Thymus (tissue), 14 donors: ENCODE measurements at places on chromosomes 7 and 10. TPM values are rescaled to one million over a fixed set of nuclear protein-coding genes. Genes with fewer than 3 reads are reported as not detected.

Gene MTURN
- total RNA-seq: 6.4 TPM

Gene SNX10
- 15.9 TPM for total RNA-seq

Gene AMZ1
- 0.05 TPM for total RNA-seq

Gene RBP3
- 0.05 TPM for total RNA-seq

Gene TET1
- total RNA-seq: 6.4 TPM

Gene LIPF
- 0.14 TPM for total RNA-seq

Gene RELN
- 0.28 TPM for total RNA-seq

Gene HOXA7
- 0.57 TPM for total RNA-seq

Gene SPAG6
- total RNA-seq: 0.24 TPM

Gene SPDYE1
- not detected for total RNA-seq

Gene ZMYND11
- 30.9 TPM for total RNA-seq

Gene PTN
- 20.6 TPM for total RNA-seq

Gene CRPPA
- total RNA-seq: 1.4 TPM

Gene CNTNAP2
- total RNA-seq: 10.3 TPM

Gene RBP4
- total RNA-seq: 0.19 TPM

Gene AHR
- total RNA-seq: 41.7 TPM

Gene CPA4
- total RNA-seq: 0.99 TPM

Gene PBLD
- 1.7 TPM for total RNA-seq

Gene HMX2
- 0.05 TPM for total RNA-seq

Gene VWC2
- total RNA-seq: 0.05 TPM

Gene ETV1
- 12.5 TPM for total RNA-seq

Gene ABCB4
- 0.71 TPM for total RNA-seq

Gene GNGT1
- 0.76 TPM for total RNA-seq

Gene ZNF511
- 20.6 TPM for total RNA-seq

Gene CYP2C19
- not detected for total RNA-seq

Gene METTL27
- total RNA-seq: 2.2 TPM

Gene OPALIN
- under 0.01 TPM for total RNA-seq

Gene TMEM176A
- total RNA-seq: 11.0 TPM

Gene SEMA4G
- 0.24 TPM for total RNA-seq

Gene PUS7
- 9.4 TPM for total RNA-seq

Gene TUBAL3
- 1.3 TPM for total RNA-seq

Gene INMT
- total RNA-seq: 0.94 TPM

Gene CALCR
- total RNA-seq: 0.05 TPM

Gene WIPF3
- 0.14 TPM for total RNA-seq

Gene KCNMA1
- total RNA-seq: 1.9 TPM

Gene LRIT1
- total RNA-seq: not detected

Gene MSS51
- total RNA-seq: 1.2 TPM

Gene MARCHF5
- total RNA-seq: 10.1 TPM

Gene SLC35G1
- 2.3 TPM for total RNA-seq

Gene TPK1
- 6.7 TPM for total RNA-seq

Gene WBP1L
- total RNA-seq: 30.7 TPM

Gene TBL2
- 18.2 TPM for total RNA-seq

Gene ZPBP
- total RNA-seq: 0.14 TPM

Gene NPC1L1
- under 0.01 TPM for total RNA-seq

Gene NXPH1
- 0.05 TPM for total RNA-seq

Gene WASHC2C
- 26.2 TPM for total RNA-seq

Gene RTKN2
- 5.0 TPM for total RNA-seq

Gene ITGB8
- 2.3 TPM for total RNA-seq

Gene GDF2
- total RNA-seq: not detected
